ENCODE measurements at places on chromosomes 1 and 21.

- DNase-seq = no peak
Measured at GRCh38 chr1:180622658-180623508, 8.9 kb upstream of the XPR1 start.

DNA sequence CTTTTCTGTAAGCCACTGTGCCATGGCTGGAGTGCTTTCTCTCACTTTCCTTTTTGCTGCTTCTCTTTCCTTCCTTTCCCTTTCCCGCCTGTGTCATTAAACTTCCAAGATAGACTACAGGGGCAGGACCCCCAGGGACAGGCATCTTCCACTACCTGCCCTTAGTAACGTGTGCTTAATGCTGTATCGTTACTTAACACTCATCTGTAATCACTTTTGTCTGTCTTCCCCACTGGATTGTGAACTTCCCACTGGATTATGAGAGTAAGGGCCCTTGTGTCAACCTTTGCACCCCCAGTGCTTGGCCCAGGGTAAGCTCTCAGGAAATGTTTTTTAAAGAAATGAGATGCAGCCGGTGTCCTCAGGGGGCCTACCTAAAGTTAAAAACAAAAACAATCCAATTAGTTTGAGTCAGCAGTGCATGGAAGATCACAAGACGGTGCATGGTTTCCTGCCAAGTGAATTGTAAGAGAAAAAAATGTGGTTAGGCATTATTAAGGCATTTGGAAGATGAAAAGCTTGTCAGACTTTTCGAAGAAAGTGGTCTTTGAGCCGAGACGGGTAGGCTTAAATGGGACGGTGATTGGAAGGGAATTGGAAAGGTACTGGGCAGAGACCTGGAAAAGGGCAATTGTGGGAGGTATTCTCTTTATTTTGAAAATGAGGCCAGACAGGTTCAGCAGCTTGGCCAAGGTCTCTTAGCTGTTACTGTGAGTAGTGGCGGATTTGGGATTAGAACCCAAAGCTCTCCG lies 958 bp downstream of the LYPLAL1 start:
- DNase-seq = no peak

DNA sequence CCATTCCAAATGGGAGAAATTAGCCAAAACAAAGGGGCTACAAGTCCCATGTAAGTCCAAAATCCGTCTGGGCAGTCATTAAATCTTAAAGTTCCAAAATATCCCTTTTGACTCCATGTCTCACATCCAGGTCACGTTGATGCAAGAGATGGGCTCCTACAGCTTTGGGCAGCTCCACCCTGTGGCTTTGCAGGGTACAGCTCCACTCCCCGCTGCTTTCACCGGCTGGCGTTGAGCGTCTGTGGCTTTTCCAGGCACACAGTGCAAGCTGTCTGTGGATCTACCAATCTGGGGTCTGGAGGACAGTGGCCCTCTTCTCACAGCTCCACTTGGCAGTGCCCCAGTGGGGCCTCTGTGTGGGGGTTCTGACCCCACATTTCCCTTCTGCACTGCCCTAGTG lies 130.2 kb downstream of the TPR start:
- DNase-seq = no peak

DNA sequence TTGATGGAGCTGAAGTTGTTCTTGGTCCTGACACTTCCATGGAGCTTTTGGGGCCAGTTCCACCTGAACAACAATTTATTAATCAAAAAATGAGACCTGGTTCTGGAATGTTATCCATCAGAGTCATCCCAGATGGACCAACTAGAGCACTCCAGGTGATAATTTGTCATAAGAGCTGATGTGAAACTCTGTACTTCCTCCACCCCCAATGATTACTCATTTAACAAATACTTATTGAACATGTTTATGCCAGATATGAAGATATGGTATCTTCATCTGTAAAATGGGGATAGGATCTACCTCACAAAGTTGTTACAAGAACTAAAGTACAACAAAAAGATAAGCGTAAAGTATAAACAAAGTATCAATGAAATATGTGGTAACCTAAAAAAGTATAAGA lies 153.2 kb downstream of the VPS13D start:
- no peak for DNase-seq

DNA sequence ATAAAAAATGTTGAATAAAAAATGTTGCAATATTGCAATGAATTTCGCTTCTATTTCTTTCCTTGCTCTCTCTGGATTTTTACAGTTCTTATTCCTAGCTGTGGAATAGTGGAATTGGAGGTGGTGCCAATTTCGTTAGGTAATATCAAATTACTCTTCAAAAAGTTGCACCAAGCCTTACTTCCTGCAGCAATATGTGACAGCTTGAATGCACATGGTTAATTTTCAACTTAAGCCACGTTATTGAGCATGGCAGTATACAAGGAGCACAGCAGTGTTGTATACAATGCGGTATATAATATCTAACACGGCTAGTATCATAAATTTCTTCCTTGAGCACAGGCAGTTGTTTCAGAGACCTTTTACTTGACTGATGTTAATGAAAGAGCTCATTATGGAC lies 152.5 kb downstream of the NOS1AP start:
- no peak for DNase-seq

GRCh38 chr1:153882296-153882912 lies 40.4 kb downstream of the GATAD2B start:
- DNase-seq = no peak

- DNase-seq = no peak
Measured at GRCh38 chr1:65207317-65207716, 59.3 kb downstream of the AK4 start.

GRCh38 chr1:67570486-67571143 lies 114.4 kb upstream of the GADD45A start:
- no peak for DNase-seq

- no peak for DNase-seq
Measured at GRCh38 chr21:21439761-21440160, 441.6 kb downstream of the NCAM2 start.

DNA sequence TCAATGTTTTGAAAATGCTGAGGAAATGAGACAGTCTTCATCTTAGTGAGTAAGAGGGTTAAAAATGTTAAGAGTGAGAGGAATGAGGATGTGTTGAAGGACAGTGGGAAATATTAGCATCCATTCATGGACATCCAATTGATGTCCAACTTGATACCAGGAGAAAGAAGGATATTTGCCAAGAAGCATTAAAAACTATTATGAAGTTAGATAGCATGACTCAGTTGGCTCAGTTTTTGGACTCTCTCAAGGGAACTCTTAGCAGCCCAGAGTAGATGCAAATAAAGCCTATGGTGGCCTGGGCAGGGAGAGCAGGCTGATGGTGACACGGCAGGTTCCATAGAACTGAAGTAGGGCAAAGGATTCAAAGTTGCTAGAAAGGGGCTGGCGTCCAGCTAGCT lies 171.0 kb downstream of the ZZZ3 start:
- DNase-seq = no peak

GRCh38 chr1:209772126-209772525 lies 12.2 kb downstream of the C1orf74 start:
- no peak for DNase-seq

- no peak for DNase-seq
Measured at GRCh38 chr21:31287201-31287600, 56.9 kb downstream of the TIAM1 start.

- DNase-seq = no peak
Measured at GRCh38 chr21:36980280-36981048, 14.0 kb upstream of the HLCS start.

DNA sequence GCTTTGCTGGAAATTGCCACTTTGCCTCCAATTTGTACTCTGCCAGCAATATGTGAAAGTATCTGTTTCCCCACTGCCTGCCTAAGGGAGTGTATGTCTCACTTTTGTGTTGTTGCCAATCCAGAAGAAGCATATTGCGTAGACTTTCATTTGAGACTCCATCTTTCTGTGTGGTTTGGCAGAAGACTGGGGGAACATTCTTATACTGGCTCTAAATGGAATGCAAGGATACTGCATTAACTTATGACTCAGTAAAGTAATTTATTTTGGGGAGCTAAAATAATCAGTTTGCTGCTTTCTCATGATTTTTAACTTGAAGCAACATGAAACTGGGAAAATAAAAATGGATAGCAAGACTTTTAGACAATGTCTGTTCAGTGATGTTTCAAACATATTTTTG lies 107.7 kb upstream of the TMPRSS2 start:
- DNase-seq = no peak

DNA sequence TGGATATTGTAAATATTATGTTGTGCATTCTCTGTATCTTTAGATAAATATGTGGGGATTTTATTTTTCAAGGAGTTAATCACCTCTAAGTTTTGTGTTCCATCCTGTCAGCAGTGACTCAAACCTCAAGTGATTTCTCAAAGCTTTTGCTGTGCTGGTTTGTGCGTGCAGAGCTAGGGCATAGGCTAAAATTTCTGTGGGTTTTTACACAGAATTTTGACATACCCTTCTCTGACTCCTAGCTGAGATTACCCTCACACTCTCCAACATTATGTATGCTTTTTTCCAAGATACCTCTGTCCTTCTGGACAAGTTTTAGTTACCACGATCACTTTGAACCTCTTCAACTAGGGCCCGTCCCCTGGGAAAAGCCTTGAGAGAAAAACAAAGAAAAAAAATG lies 384.9 kb downstream of the NCAM2 start:
- DNase-seq = no peak

DNA sequence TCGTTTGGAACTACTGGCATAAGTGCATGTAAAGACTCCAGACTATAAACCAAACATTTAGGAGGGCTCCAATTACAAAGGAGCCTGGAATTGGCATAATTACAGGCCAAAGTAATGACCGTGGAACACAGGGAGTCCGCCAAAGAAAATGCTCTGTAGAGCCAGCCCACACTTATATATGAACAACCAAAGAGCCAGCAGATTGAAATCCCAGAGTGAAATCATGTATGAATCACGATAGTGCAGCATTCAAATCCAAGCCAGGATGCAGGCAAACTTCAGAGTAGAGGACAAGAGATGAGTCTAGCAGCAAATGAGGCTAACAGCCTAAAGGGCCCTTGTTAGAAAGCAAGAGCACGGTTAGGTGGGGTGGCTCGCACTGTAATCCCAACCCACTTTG lies 13.1 kb downstream of the VPS26C start:
- no peak for DNase-seq

GRCh38 chr1:21052034-21052433 lies 124.7 kb downstream of the EIF4G3 start:
- DNase-seq = no peak

GRCh38 chr1:156885880-156886355 lies 7.6 kb upstream of the PEAR1 start:
- no peak for DNase-seq

DNA sequence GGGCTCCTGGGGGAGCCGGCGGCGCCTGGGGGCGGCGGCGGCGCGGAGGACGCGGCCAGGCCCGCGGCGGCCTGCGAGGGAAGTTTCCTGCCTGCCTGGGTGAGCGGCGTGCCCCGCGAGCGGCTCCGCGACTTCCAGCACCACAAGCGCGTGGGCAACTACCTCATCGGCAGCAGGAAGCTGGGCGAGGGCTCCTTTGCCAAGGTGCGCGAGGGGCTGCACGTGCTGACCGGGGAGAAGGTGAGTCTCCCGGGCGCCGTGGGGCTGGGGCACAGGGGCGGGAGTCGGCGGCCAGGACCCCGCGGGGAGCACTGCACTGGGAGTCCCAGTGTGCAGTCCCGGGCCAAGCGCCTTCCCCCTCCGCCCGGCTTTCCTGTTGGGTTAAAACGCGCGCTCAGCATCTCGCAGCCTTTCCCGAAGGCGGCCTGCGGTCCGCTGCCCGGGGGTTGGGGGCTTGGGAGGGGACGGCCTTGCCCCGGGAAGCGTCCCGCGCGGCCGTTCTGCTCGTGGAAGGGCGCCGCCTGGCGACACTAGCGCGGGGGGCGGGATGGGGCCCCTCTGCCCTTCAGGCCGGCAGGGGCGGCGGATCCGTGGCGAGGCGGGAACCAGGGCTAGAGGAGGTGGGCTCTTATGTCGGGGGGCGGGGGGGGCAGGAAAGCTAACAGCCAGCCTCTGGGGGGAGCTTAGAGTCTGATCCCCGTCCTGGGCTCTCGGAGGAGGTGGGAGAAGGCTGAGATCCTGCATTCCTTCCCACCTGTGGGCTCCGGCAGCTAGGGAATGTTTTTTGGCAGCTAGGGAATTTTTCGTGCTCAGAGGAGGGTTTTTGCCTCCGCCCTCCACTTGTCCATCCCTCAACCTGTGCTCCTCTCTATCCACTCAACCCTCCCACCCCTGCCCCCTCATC lies 1.1 kb downstream of the HUNK start:
- peak; percentile 52 for DNase-seq

DNA sequence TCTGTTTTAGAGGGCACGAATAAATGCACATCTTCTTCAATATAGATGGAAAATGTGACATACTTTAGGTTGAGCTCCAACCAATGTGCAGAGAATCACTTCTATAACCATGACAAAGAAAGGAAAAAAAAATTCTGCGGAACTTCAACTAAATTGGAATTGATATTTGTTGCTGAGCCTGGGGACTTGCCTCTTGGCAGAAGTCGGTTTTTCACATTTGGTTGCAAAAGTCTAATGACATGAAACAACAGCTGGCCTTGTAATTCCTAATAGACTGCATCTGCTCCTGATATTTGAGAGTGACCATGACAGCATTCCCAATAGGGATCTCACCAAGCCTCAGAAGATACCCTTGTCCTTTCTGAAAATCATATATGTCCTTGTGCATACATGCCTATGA lies 112.8 kb downstream of the PRRX1 start:
- DNase-seq = peak; percentile 27

DNA sequence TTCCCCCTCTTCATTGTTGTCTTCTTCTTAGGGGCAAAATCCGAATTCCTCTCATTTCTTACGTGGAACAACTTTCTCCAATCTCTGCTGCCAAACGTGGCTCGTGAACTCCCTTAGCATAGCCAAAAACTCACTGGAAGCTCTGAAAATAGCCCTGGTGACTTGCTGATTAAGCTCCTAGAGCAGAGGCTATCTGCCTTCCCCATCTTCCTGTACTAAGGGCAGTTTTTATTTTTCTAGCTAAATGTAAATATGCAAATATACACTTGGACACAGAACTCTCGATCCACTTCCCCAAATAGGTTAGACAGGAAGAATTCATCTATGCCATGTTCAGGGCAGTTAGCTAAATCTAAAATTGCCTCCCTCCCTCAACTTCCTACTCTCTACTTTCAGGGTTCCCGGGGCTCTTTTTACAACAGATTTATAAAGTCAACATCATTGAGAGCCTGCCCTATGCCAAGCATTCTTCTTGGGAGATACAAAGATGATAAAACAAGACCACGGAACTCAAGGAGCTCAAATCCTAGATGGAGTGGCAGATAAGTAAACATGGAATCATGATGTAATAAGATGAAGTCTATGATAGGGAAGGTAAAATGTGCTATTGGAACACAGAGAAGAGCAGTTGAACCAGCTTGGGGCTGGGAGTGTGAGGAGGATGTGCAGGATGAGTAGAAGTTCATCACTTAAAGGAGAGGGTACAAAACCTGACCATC lies 59.4 kb upstream of the FMOD start:
- no peak for DNase-seq

- DNase-seq = peak; percentile 28
Measured at GRCh38 chr21:25385911-25386474, 221.3 kb downstream of the MRPL39 start.

- no peak for DNase-seq
Measured at GRCh38 chr1:167120899-167121298, 27.0 kb downstream of the STYXL2 start.

GRCh38 chr21:30917557-30917956 lies 36.2 kb upstream of the KRTAP11-1 start:
- DNase-seq = no peak

- no peak for DNase-seq
Measured at GRCh38 chr21:33449616-33450015, 30.2 kb downstream of the TMEM50B start.
